Fibroblast of villous mesenchyme (primary cell): ENCODE measurements at places on chromosomes 12 and 14.

DNA sequence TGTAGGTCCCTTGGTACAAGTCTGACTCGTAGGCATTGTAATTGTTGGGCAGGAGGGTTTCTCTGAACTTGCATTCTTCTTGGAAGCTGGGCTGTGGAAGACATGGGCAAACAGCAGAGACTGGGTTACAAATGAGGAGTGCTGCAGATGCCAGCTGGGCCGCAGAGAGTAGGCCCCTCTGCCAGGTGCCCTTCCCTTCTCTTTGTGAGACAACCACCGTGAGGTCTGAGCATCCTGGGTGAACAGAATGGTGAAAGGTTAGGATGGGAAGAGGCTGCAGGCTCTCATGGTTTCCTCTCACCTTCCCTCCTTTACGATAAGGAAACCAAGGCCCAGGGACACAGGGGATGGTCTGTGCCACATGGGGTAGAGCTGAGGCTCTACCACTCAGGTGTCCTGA is 11.3 kb downstream of the FGF6 start:
- no peak for DNase-seq

- DNase-seq: no peak
These were observed 334.5 kb downstream of the PAWR start for GRCh38 chr12:79356216-79356615.

- no peak for DNase-seq
These were observed 35.8 kb downstream of the NCKAP5L start for GRCh38 chr12:49792181-49792970.

GRCh38 chr12:40300490-40300889 is 75.7 kb downstream of the LRRK2 start:
- DNase-seq: no peak

- DNase-seq: no peak
These were observed 24.7 kb downstream of the TTC7B start for GRCh38 chr14:90791486-90791885.

DNA sequence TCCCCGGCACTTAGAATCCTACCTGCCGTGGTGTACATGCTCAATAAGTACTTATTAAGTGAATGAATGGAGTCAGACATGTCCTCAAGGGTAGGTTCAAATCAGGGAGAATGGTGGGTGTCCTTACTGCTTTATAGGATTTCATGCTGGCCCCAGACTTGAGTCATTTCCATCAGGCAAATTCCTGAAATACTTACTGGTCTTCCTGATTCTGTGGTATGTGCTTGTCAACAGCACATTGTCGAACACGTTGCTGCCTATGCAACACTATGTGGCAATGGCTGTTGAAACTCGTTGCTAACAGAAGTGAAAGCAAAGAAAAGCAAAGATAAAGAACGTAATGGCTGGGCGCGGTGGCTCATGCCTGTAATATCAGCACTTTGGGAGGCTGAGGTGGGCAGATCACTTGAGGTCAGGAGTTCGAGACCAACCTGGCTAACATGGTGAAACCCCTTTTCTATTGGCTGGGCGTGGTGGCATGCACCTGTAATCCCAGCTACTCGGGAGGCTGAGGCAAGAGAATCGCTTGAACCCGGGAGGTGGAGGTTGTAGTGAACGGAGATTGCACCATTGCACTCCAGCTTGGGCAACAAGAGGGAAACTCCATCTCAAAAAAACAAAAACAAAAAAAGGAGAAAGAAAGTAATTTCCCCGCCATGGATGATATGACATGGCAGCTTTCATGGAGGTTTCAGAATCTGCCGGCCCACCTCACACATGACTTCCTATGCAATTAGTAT is 214.9 kb downstream of the ZFP36L1 start:
- DNase-seq: peak; percentile 99

DNA sequence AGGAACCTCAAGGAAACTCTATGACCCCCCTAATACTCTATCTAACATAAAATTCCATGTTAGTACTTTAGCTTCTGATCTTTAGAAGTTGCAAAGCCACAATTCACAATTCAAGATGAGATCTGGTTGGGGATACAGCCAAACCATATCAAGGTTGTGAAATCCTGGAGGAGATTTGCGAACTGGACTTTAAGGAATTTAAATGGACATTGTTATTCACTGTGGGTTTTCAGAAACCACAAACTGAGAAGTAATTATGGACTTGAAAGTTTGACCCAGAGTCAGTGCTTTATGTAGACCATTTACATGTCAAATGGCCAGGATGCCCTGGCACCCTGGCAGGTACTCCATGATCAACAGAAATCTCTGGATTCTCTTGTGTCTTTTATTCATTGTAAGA is 14.2 kb upstream of the CDKL1 start:
- DNase-seq: peak; percentile 85

GRCh38 chr14:76701981-76702380 is 59.3 kb upstream of the VASH1 start:
- DNase-seq: no peak

DNA sequence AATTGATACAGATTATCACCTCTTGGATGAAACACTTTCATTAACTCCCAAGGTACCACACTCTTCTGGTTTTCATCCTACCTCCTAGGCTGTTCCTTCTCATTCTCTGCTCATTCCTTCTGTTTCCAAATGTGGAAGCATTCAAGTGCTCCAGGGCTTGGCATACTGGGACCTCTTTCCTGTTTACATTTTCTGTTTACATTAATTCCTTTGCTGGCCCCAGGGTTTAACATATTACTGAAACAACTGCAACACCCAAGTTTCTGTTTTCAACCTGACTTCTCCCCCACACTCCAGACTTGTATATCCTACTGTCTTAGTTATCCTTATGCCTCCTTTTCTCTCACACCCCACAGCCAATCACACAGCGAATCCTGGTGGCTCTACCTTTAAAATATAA is 386.3 kb upstream of the GARIN6 start:
- DNase-seq: no peak

- no peak for DNase-seq
These were observed 72.3 kb downstream of the LRIG3 start for GRCh38 chr12:58847901-58848600.

DNA sequence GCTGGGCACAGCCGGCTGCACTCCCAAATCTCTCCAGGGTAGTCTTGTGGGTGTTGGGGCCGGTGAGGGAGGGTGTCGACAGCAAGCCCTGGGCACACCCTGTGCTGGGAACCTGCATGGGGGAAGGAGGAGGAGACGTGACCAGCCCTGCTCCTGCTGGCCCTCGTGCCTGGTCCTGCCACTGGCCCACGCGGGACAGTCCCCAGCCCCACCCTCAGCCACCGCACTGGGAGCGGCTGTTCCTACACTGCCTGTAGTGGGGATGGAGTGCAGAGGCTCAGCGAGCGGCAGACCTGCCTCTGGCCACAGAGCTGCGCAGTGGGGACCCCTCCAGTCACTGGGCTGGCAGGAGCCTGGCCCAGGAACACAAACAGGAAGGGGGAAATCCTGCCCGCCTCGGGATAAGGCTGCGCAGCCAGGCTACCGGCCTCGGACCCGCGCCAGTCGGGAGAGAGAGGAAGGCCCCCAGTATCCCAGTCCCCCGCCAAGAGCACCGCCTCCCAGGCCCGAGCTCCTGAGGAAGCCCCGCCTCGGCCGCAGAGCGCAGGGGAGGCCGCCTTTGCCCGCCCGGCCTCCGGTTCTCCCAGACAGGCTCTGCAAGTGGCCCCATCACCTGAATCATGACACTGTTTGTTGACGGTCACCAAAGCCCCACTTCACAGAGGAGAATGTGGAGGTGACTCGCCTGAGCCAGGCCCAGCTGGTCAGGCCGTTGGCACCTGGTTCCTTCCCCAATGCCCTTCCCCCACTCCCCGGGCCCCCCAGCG is 10.6 kb downstream of the AHNAK2 start:
- DNase-seq: peak; percentile 34

DNA sequence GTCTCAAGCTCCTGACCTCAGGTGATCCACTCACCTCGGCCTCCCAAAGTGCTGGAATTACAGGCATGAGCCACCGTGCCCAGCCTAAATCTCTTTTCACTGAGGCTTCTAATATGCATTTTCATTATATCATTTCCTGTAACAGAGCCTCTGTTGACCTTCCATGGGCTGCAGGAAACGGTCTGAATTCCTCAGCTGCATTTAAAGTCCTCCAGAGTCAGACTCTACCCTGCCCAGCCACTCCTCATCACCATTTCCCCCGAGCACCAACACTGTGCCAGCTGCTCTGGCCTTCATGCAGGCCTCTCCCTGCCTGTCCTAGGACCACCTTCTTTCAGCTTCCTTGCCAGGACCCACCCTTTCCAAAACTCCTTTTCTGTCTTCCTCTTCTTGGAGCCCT is 9.8 kb upstream of the NFKBIA start:
- peak; percentile 33 for DNase-seq

- DNase-seq: no peak
These were observed 54.9 kb downstream of the TRMT5 start for GRCh38 chr14:60926002-60926401.

DNA sequence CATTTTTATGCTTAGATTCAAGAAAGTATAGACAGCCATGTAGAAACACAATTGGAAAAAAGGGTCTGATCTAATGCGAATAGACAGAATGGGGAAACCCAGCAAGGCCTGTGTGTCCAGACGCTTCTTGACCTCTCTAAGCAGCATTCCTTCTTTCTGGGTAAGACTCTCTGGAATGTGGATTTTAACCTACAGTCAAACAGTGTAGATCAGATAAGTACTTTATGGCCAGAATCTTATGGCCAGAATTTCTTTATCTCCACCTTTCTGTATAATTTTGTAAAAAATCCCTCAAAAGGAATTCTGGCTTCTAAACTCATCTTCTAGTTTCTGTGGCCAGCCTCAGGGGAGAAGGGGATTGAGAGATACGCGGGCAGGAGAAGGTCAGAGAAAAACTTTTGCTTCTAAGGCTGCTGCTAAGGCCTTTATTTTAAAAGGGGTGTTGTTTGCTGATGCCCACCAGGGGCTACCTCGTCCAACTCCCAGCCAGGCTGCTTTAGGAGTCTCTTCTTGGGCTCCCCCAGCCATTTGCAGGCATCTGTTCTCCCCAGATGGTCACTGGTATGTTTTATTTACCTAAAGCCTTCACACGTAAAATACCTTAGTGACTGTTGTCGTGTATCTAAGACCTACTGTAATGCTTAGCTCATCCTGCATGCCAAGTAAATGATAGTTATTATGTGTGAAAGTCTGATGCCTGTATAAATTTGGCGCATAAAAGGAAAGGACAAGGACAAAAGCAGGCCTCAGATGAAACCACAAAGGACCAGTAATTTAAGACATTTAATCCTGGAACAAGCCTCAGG is 68.4 kb downstream of the ANO6 start:
- DNase-seq: peak; percentile 85

GRCh38 chr12:52082026-52082668 is 2.6 kb downstream of the SMIM41 start:
- peak; percentile 87 for DNase-seq

GRCh38 chr14:38210587-38211216 is 3.0 kb downstream of the SSTR1 start:
- DNase-seq: peak; percentile 79

DNA sequence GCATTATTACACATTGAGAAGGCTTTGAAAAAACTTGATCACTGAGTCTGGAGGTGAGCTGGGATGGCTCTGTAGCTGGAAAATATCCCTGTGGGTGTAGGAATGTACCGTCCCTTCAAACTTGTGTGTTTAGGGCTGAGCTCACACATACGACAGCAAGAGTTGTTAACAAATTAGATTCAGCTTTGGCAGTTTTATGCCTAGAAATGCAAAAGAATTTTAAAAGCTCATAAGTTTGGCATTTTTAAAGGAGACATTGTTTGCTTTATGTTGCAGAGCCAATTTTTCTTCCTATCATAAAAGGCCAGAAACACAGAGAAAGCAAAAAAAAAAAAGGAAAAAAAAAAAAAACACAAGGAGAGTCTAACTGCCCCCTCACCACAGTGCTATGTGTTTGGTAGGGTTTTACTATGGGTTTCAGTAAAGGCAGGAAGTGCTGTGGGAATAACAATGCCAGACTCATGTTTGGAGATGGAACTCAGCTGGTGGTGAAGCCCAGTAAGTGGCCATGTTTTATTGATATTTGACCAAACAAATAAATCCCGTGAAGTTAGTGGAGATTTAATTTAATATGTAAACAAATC is 78.4 kb downstream of the DAD1 start:
- DNase-seq: peak; percentile 89

DNA sequence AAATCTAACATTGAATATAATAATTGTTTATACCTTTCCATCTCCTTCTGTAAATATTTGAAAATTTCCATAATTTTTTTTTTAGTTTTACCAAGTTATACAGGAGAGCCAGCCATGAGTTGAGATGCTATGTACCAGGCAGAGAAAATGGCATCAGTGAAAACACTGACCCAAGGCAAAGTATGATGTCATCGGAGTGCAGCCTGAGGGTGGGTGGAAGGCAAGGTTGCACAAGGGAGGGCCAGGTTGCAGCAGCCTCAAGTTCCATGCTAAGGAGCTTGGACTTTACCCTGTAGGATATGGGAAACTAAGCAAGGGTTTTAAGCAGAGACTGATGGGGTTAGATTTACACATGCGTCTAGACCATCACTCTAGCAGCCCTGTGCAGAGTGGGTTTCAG is 441.1 kb downstream of the BCAT1 start:
- DNase-seq: no peak

DNA sequence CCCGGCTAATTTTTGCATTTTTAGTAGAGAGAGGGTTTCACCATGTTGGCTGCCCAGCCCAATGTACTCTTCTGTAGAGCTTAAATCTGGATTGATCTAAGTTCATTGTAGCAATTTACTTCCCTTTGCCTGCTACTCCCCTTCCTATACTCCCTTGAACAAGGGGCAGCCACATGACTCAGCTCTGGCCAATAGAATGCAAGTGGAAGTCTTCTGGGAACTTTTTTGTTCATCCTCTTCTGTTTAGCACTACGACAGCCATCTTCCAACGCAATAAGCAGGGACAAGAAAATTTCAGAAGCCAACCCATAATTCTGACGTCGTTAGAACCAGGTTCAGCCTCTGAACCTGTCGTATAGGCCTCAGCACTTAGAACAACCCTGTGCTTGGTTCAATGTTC is 6.4 kb upstream of the RAD52 start:
- DNase-seq: no peak

- DNase-seq: no peak
These were observed 1018.5 kb downstream of the LRFN5 start for GRCh38 chr14:42624980-42625761.

GRCh38 chr12:51922762-51923505 is 15.6 kb downstream of the ACVRL1 start:
- peak; percentile 68 for DNase-seq

DNA sequence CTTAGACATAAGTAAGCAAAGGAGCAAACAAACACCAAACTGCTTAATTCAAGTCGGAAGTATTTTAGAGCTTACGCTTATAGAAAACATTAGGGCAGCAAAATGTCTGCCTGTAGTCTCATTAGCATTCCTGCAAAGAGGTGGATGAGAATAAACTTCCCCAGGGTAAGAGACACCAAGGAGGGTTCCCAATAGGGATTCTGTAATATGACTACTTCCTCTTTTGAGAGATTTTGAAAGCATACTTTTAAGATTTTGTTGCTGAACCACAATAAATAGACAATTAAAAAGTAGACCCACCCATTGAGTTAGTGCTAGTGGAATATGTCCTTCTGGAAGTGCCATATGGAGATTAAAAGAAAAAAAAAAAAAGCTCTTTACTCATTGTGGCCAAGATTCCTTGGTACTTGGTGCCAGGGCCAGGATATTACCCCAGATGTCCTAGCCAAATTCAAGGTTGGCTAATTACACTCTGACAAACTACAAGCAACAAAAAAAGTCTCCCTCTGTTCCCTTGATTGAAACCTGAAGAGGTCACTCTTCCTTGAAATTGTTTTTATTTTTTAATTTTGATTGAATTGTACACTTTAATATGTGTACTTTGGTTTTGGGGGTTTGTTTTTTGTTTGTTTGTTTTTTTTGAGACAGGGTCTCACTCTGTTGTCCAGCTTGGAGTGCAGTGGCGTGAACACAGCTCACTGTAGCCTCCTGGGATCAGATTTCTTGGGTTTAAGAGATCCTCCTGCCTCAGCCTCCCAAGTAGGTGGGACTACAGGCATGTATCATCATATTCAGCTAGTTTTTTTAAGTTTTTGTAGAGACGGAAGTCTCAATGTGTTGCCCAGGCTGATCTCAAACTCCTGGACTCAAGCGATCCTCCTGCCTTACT is 8.7 kb downstream of the CLIP1 start:
- DNase-seq: peak; percentile 46
